ENCODE measurements at places on chromosomes 2 and 18. TPM values are rescaled to one million over a fixed set of nuclear protein-coding genes. Genes with fewer than 3 reads are reported as not detected.

DNA sequence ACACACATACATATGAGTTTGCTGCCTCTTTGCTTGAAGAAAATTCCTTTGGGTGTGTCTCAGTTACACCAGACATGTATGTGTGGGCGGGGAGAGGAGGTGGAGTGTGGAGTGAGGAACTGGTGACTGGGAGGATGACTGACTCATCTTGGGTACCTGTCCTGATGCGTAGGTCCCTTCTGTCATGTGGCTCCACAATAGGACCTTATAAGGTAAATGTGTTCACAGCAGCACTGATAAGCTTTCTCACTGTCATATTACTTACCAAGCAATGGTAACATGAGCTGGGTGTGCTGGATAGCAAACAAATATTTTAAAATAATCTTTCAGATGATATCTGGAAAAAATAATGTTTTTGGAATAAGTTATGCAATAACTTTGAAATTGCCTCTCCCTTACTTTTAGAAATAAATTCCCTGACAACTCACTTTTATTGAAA is 45.1 kb downstream of the SLC9A2 start:
- peak; percentile 53 for DNase-seq
- H3K27ac ChIP-seq, result no peak overlapping the region
- no peak overlapping the region for H3K4me3 ChIP-seq
- no peaks in the 10 kb centered on the region for H3K27me3 ChIP-seq

GRCh38 chr2:217168496-217168895 is 308.6 kb upstream of the TNP1 start:
- DNase-seq, result no peak
- no peaks in the 10 kb centered on the region for H3K36me3 ChIP-seq
- H3K4me1 ChIP-seq, result peaks cover 12% of the 10 kb centered on the region

GRCh38 chr2:181305301-181306123 is 151.7 kb upstream of the ITGA4 start:
- no peaks in the 10 kb centered on the region for H3K4me1 ChIP-seq
- H3K4me3 ChIP-seq, result no peak overlapping the region
- no peak for DNase-seq
- H3K36me3 ChIP-seq, result no peaks in the 10 kb centered on the region
- no peaks in the 10 kb centered on the region for H3K27me3 ChIP-seq
- H3K27ac ChIP-seq, result no peak overlapping the region

DNA sequence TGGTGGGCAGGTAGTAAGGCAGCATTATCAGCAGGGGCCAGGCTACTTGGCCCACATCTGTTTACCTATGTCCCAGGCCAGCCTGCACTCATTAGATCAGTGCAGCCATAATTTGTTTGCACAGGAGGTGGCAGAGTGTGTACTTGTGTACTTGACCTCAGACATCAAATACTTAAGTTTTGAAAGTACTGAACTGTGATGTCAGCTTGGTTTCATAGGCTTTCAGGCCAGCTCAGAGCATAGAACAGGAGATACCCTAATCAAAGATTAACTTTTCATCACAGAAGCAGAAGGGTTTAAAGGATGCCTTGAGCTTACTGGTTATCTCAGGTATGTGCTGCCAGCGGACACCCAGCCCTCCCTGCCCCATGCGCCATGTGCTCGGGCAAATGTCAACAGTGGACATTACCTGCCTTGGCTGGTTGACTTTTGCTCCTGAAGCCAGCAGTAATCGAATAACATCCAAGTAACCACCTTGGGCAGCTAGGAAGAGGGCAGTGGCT is 33.2 kb downstream of the ANKRD29 start:
- H3K27ac ChIP-seq, result peak overlapping the region; percentile 86
- H3K36me3 ChIP-seq, result peaks cover 13% of the 10 kb centered on the region
- peak; percentile 61 for DNase-seq
- H3K4me1 ChIP-seq, result peaks cover 50% of the 10 kb centered on the region
- H3K27me3 ChIP-seq, result no peaks in the 10 kb centered on the region

PIK3C3 gene
- 32.9 TPM for total RNA-seq
